CD14-positive monocyte (primary cell): ENCODE measurements at places on chromosomes 1 and 21. TPM values are rescaled to one million over a fixed set of nuclear protein-coding genes. Genes with fewer than 3 reads are reported as not detected.

DNA sequence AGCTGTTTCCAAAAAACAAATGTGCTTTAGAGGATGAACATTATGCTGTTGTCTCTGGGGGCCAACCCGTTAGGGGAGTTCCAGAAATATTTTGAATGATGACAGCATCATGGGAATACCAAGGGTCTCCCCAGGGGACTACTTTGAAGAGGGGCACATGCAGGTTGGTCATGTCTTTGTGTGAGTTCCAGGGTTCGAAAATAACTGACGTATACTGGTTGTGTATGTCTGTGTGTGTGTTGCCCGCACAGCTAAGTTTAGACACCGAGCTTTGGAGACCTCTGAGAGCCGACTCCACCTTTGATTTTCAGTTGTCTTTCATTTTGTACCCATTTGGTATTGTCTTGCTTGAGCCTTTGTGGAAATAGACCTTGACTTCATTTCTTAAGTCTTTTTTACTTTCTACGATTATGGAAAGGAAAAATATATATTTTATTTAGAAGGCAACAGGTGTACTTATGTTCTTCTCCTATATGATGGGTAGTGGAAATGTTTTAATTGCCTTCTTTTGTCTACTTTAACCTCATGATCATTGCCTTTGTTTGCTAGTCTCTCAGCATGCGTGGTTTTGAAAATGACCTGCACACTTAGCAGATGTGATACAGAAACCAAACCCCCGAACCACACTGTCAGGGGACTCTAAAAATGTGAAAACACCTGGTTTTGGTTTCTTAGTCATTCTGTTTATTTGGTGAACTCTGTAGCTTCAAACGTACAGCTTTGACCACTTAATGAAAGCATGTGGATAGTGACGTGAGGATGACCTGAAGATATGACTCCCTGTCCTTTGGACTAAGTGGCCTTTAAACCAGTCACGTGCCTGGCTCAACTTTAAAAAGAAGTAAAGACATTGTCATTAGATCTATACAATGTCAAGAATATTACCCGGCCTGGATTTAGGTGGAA is 56.5 kb downstream of the GALNT2 start:
- no peak for DNase-seq

DNA sequence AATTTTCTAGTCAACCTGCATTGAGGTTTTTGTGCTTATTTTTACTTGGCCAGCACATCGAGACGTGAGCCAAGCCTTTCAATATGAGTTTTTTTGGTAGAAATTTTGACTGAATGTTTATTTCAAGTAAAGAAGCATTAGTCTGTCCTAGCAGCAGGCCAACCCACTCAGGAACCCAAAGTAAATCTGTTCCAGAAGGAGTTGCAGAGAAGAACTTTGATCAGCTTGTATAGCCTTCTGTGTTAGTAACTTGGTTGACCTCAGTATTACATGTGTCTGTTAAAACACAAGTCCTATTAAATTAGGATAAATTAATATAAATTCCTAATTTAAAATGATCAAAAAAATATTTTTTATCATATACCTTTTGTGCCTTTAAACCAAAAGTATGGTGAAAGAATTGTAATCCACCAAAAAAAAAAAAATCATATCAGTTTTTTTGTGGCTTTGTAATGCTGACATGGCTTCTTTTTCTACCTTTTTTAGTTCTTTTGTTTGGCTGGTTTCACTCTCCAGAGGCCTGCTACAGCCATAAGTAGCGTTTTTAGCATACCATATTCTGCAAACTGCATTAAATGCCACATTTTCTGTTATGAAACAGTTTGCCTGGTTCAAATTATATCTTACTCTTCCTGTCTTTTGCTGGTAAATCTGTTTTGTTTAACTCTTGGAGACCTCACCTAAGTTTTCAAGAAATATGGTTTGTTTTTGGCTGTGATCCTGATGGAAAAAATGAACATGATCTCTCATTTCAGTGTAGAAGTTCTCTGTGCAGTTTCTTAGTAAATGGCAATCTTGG is 39.5 kb downstream of the ATF6 start:
- DNase-seq: no peak

GRCh38 chr1:205670150-205670446 is 10.2 kb downstream of the SLC45A3 start:
- DNase-seq: no peak

GRCh38 chr1:161198897-161199431 is at the start of gene ADAMTS4:
Gene ADAMTS4, minus strand, starts transcription at chr1:161199054. Its CDS starts 427 bp downstream, at chr1:161198627.
- no peak for DNase-seq

DNA sequence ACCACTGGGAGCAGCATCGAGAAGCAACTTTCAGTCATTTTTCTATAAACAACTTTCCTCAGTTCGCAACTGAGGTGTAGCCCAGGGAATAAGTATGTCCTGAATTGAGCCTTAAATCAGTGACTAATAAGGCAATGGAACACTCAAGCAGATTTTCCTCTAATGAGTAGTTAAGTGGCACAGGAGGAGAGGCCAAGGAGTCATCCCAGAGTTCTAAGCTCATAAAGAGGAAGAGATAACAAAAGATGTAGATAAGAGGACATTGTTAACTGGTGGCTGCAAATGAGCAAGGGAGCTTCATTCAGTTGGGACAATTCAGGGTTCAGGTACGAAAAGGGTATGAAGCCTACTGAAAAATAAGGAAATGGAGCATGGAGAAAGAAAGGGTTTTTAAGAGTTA is 64.5 kb downstream of the LRRC40 start:
- DNase-seq: no peak

The IL20 gene
- polyA plus RNA-seq: not detected

GRCh38 chr1:196105901-196106300 is 502.3 kb downstream of the KCNT2 start:
- DNase-seq: no peak

DNA sequence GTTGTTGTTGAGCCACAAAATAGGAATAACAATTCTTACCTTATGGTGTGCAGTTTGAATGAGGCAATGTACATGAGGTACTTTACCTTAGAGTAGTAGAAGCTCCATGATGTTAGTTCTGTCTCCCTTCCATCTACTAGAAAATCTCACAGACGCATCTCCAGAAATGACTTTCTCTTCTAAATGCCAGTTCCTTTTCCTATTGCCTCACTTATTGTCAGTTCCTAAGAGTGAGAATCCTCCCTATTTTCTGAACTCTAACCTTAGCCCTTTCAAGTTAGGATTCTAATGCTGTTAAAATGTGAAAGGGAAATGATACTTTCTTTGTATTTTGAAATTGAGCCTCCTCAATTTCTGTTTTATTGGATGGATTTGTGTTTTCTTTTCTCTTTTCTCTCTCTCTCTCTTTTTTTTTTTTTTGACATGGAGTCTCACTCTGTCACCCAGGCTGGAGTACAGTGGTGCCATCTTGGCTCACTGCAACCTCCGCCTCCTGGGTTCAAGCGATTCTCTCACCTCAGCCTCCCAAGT is 18.6 kb upstream of the MAPKAPK2 start:
- no peak for DNase-seq

The CYP4A11 gene
- polyA plus RNA-seq: not detected
